Lower lobe of right lung (tissue), 2 donors: ENCODE measurements at places on chromosomes 16 and 17. TPM values are rescaled to one million over a fixed set of nuclear protein-coding genes. Genes with fewer than 3 reads are reported as not detected.

DNA sequence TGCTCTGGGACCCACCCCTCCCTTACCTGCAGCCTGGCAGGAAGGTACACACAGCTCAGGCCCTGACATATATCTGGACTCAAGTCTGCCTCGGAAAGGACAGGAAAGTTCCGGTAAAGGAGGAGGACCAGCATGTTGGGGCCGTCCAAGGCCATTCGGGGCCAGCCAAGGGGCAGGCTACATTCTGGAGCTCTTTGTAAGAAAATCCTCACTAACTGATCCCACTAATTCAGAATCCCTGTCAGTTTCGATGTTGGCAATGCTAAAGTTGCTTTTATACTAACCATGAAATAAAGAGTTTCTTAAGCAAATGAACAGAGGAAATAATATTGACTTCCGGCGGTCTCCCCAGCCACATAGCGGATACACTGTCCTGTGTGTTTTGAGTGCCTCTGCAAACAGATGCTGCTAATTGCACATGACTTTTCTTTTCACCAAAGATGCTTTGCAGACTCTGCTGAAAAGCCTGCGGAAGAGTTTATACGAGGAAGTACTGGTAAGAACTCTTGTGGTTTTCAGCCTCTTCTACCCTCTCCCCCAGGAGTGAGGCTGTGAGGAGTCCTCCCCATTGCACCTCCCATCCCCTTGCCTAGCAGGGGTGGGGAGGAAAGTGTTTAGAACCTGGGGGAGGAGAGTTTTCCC is 54.8 kb downstream of the PLXDC1 start:
- peak overlapping the region; percentile 10 for H3K4me3 ChIP-seq
- H3K36me3 ChIP-seq = no peaks in the 10 kb centered on the region
- no peaks in the 10 kb centered on the region for H3K27me3 ChIP-seq
- peaks cover 49% of the 10 kb centered on the region for H3K4me1 ChIP-seq
- peak overlapping the region; percentile 40 for H3K27ac ChIP-seq
- DNase-seq = no peak

- DNase-seq = peak; percentile 88
- H3K27ac ChIP-seq = peak overlapping the region; percentile 26
- no peaks in the 10 kb centered on the region for H3K36me3 ChIP-seq
- H3K27me3 ChIP-seq = peaks cover 34% of the 10 kb centered on the region
- H3K4me3 ChIP-seq = peak overlapping the region; percentile 65
- H3K4me1 ChIP-seq = peaks cover 27% of the 10 kb centered on the region
These were observed 3.6 kb upstream of the ZNHIT3 start for GRCh38 chr17:36482611-36483504.

DNA sequence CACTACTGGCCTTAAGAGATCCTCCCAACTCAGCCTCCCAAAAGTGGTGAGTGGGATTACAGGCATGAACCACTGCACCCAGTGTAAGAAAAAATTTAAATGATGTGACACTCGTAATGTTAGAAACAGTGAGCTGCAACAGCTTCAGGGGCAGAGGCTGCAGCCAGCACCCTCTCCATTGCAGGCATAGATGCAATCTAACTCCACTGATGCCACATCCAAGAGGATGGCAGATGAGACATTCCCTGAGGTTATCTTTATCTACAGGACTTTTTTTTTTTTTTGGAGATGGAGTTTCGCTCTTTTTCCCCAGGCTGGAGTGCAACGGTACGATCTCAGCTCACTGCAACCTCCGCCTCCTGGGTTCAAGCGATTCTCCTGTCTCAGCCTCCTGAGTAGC is 19.9 kb downstream of the ZCCHC14 start:
- H3K27me3 ChIP-seq = no peaks in the 10 kb centered on the region
- no peak overlapping the region for H3K27ac ChIP-seq
- H3K4me1 ChIP-seq = peaks cover 52% of the 10 kb centered on the region
- peaks cover 9% of the 10 kb centered on the region for H3K36me3 ChIP-seq

DNA sequence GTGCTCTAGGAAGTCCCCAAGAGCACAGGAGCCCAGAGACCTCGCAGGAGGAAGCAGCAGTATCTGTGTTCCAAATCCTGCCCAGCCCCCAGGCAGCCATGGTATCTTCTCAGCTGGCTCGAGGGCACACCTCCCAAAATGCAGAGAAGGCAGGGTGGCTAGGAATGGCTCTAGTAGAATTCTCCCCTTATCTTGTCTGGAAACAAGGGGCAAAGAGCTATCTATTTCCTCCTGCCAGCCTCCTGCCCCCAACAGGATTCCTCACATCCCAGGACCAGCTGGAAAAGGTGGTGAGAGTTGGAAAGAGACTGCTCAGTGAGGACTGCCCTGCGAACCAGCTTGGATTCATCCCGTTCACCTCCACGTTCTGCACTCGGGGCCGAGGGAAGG is 8.6 kb upstream of the TSPOAP1 start:
- H3K27me3 ChIP-seq = peaks cover 5% of the 10 kb centered on the region
- peak overlapping the region; percentile 95 for H3K27ac ChIP-seq
- H3K4me1 ChIP-seq = peaks cover 68% of the 10 kb centered on the region
- no peak for DNase-seq
- no peaks in the 10 kb centered on the region for H3K36me3 ChIP-seq

- H3K4me1 ChIP-seq = no peaks in the 10 kb centered on the region
- no peaks in the 10 kb centered on the region for H3K36me3 ChIP-seq
- DNase-seq = no peak
- no peak overlapping the region for H3K27ac ChIP-seq
- H3K4me3 ChIP-seq = no peak overlapping the region
- H3K27me3 ChIP-seq = peaks cover 33% of the 10 kb centered on the region
These were observed 50.8 kb upstream of the ZCCHC14 start for GRCh38 chr16:87543436-87544191.

DNA sequence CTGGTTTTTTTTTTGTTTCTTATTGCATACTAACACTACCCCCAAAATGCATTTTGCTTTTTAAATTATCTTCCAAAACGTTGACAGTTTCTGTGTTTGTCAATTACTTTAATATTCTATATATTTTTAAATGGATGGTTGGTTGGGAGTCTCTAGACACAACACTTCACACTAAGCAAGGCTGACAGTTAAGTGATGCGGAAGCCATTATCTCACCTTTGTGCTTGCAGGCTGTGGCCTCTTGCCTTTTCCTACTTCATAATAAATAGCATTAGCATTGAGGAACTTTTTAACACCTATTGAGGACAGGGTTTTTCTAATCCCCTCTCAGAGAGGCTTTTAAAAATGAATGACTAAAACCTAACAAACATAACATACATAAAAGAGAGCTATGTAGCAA is 280.8 kb upstream of the TBX2 start:
- no peaks in the 10 kb centered on the region for H3K36me3 ChIP-seq
- no peak overlapping the region for H3K4me3 ChIP-seq
- H3K27me3 ChIP-seq = no peaks in the 10 kb centered on the region
- H3K4me1 ChIP-seq = no peaks in the 10 kb centered on the region
- H3K27ac ChIP-seq = no peak overlapping the region
- DNase-seq = no peak

- H3K4me3 ChIP-seq = no peak overlapping the region
- no peaks in the 10 kb centered on the region for H3K4me1 ChIP-seq
- H3K36me3 ChIP-seq = peaks cover 98% of the 10 kb centered on the region
- H3K27me3 ChIP-seq = no peaks in the 10 kb centered on the region
- DNase-seq = no peak
These were observed 17.1 kb downstream of the BFAR start for GRCh38 chr16:14649816-14650215.

DNA sequence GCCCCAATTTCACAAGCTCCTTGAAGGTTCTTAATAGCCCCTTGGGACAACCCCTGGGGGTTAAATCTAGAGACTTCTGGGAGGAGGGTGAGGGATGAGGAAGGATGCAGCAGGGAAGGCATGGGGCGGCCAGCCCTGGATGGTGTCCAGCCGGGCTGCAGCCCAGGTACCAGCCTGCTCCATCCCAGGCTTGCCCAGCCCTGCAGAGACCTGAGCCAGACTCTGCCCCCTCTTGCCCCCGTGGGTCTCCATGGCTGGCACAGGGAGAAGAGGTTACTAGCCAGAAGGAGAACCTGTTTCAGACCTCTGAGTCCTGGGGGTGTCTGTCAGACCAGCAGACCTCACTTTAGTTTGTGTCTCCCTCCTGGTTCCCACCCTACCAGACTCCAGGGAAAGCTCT is 8.5 kb downstream of the NHERF1 start:
- H3K36me3 ChIP-seq = no peaks in the 10 kb centered on the region
- DNase-seq = no peak
- H3K4me3 ChIP-seq = no peak overlapping the region
- peaks cover 61% of the 10 kb centered on the region for H3K4me1 ChIP-seq
- no peaks in the 10 kb centered on the region for H3K27me3 ChIP-seq

- H3K36me3 ChIP-seq = peaks cover 88% of the 10 kb centered on the region
- H3K27ac ChIP-seq = no peak overlapping the region
- DNase-seq = no peak
- H3K4me1 ChIP-seq = peaks cover 19% of the 10 kb centered on the region
These were observed 20.9 kb downstream of the CASKIN2 start for GRCh38 chr17:75494326-75494877.

DNA sequence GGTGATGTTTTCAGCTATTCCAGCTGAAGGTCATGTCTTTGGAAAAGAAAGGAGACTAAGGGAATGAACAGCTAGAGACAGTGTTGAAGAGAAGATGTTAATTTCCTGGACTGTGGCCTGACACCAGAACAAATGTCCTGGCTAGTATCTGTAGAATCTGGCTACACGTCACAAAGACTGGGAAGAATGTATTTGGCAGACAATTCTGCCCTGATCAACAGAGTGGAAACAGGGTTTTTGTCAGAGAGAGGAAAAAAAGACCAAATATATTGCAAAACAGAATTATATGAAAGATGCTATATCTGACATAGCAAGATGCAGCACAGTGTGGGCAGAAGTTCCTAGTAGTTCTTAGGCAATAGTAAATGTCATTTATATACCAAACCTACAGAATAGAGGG is 17.0 kb upstream of the ANKFN1 start:
- no peaks in the 10 kb centered on the region for H3K36me3 ChIP-seq
- no peak overlapping the region for H3K27ac ChIP-seq
- H3K4me1 ChIP-seq = no peaks in the 10 kb centered on the region
- no peak overlapping the region for H3K4me3 ChIP-seq
- DNase-seq = no peak

- no peak overlapping the region for H3K4me3 ChIP-seq
- H3K27me3 ChIP-seq = no peaks in the 10 kb centered on the region
- H3K4me1 ChIP-seq = peaks cover 48% of the 10 kb centered on the region
- DNase-seq = peak; percentile 6
- peak overlapping the region; percentile 38 for H3K27ac ChIP-seq
- peaks cover 6% of the 10 kb centered on the region for H3K36me3 ChIP-seq
These were observed 18.4 kb downstream of the ADCY9 start for GRCh38 chr16:4097826-4098240.

DNA sequence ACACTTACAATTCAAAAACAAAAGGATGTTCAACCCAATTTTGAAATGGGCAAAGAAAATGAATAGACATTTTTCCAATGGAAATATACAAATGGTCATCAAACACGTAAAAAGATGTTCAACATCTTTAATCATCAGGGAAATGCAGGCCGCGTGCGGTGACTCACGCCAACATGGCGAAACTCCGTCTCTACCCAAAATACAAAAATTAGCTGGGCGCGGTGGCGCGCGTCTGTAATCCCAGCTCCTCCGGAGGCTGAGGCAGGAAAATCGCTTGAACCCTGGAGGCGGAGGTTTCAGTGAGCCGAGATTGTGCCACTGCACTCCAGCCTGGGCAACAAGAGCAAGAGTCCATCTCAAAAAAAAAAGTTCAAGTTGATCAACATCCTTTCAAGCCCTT is 1.8 kb upstream of the CLUAP1 start:
- no peak overlapping the region for H3K27ac ChIP-seq
- H3K27me3 ChIP-seq = no peaks in the 10 kb centered on the region
- H3K36me3 ChIP-seq = no peaks in the 10 kb centered on the region
- no peak for DNase-seq
- peaks cover 16% of the 10 kb centered on the region for H3K4me1 ChIP-seq

DNA sequence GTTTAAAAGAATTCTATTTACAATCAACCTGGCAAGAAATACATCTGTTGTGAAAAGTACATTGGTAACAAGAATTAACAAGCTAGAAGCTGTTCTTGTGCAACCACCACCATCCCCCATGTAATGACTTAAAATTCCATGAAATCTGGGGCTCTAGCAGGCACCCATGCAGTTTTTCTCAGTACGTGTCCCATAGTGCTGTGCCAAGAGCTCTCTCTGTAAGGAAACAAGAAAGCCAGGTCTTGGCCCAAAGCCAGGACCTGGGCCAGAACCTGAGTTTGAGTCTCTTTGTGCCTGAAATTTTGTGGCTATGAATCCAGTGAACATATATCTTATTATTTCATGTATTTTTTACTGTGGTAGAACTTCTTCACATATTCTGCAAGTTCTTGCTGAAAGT is 46.6 kb downstream of the NUP93 start:
- peaks cover 11% of the 10 kb centered on the region for H3K4me1 ChIP-seq
- no peaks in the 10 kb centered on the region for H3K36me3 ChIP-seq
- H3K27me3 ChIP-seq = no peaks in the 10 kb centered on the region
- no peak overlapping the region for H3K4me3 ChIP-seq
- DNase-seq = no peak

- H3K36me3 ChIP-seq = no peaks in the 10 kb centered on the region
- no peak overlapping the region for H3K4me3 ChIP-seq
- H3K27ac ChIP-seq = peak overlapping the region; percentile 95
- no peaks in the 10 kb centered on the region for H3K27me3 ChIP-seq
These were observed 2.5 kb upstream of the ZFHX3 start for GRCh38 chr16:73050201-73051099.

- no peaks in the 10 kb centered on the region for H3K27me3 ChIP-seq
- H3K27ac ChIP-seq = no peak overlapping the region
- H3K4me3 ChIP-seq = no peak overlapping the region
- no peaks in the 10 kb centered on the region for H3K4me1 ChIP-seq
- DNase-seq = no peak
These were observed 39.7 kb downstream of the NACA2 start for GRCh38 chr17:61551255-61551742.

DNA sequence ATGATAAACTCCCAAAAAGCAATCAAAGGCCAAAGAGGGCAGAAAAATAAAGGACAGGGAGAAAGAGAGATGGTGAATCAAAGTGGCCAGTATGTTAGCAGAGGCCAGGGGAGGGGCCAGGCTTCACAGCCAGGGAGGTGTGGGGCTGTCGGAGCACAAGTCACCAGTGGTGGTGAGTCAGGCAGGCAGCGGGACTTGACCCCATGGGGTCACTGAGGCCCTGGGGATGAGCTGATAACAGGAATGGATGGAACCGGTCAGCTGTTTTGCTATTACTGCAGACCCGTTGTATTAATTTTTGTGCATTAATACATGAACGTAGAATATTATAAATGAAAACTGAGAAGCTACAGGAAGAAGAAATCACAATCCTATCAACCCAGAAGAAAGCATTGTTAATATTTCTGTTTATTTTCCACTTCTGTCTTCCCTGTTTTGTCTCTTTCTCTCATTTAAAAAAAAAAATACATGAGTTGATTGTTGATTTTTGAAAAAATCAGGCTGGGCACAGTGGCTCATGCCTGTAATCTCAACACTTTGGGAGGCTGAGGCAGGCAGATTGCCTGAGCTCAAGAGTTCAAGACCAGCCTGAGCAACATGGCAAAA is 106.9 kb downstream of the SOCS1 start:
- H3K4me1 ChIP-seq = peaks cover 4% of the 10 kb centered on the region
- no peaks in the 10 kb centered on the region for H3K36me3 ChIP-seq
- no peaks in the 10 kb centered on the region for H3K27me3 ChIP-seq
- DNase-seq = no peak
- no peak overlapping the region for H3K27ac ChIP-seq
- no peak overlapping the region for H3K4me3 ChIP-seq

Gene ITGAX
- 188 TPM for total RNA-seq

Gene CLEC18A
- 2.7 TPM for total RNA-seq

Gene TEKT1
- 9.7 TPM for total RNA-seq

Gene SMIM5
- 2.7 TPM for total RNA-seq

Gene HASPIN
- 0.68 TPM for total RNA-seq

Gene GLTPD2
- not detected for total RNA-seq

Gene HOXB1
- total RNA-seq = not detected

Gene HSF4
- total RNA-seq = 76.3 TPM

Gene GH1
- total RNA-seq = not detected

Gene SPATA32
- total RNA-seq = not detected
